ENCODE measurements at places on chromosomes 2 and 18.

GRCh38 chr2:234427081-234428061 is 69.5 kb downstream of the ARL4C start:
- DNase-seq = no peak

DNA sequence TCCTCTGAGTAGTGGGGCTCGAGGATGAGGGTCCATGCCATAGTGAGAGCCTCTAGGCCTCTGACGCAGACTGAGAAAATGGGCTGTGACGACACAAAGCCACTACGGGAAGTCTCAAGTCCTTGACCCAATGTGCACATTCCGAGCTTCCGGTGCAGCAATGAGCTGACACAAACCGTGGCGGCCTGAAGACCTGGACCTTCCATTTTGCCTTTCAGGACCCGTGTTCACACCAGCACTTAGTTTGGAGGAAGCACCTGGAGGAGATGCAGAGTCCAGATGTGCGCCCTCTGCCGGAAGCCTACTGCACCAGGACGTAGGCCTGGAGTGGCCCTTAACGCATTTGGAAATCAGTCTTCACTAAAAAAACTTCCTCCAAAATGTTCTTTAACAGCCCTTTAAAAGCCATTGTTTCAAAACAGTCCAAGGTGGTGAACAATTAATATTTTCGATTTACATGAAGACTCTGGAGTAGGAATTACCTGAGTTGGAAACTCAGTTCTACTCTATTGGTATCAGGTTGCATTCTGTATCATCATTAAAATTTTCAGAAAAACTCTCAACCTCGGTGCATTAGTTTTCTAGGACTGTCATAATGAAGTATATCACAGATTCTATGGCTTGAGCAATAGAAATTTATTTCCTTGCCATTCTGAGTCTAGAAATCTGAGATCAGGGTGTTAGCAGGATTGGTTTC is 33.9 kb downstream of the BMP10 start:
- peak; percentile 47 for DNase-seq

DNA sequence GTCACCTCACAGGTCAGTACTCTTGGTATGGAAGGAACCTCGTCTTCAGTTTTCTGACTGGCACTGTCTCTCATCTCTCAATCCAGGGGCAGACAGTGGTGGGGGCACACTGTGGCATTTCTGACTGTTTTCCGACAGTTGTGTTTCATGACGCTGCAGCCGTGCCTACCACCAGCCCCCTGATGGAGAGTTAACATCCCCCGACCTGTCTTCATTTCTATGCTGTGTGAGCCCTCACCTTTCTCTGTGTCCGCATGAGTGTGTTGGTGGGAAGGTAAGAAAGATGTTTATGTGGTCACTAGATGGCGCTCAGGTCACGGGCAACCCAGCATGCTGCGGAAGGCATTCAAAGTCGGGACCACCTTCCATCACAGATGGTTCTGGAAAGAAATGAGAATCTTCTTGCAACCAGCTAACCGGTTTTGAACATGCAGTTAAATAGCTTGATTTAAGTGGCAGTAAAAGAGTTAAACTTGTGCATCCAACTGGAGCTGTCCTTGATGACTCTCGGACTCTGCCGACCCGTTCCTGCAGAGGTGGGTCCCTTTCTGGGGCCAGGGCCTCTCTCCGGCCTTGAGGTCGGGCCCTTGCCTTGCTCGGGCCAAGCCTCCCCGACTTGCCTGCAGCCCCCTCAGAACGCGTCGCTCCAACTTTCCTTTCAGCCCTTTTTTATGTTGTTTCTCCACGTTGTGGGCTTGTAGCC is 92.4 kb downstream of the DYSF start:
- peak; percentile 47 for DNase-seq

- DNase-seq = no peak
Observed at GRCh38 chr18:63317556-63317946, 2.0 kb downstream of the BCL2 start.

All from muscle of back (tissue), 13 donors.